ENCODE measurements at places on chromosomes 12 and 14.

GRCh38 chr14:83071888-83072501, 1538.3 kb upstream of the SEL1L start:
- no peak for DNase-seq

DNA sequence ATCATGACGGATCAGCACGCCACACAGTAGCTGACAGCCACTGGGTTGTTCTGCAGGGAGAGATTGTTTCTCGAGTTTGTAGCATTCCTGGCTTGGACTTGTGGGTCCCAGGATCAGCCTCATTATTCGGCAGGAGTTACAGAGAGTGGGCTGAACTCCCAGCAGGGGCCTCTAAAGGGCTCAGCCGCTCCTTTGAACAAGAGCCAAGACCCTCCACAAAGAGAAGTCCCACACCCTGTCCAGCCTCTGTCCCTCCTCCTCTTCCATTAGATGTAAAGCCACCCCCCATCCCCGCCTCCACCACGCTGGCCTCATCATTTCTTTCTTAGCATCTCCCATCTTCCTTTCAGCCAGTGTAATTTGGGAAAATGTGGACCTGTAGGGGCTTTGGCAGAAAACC, 96.7 kb upstream of the HSPB8 start:
- no peak for DNase-seq

- DNase-seq: no peak
These were observed 4.1 kb downstream of the BDKRB2 start for GRCh38 chr14:96208739-96209138.

DNA sequence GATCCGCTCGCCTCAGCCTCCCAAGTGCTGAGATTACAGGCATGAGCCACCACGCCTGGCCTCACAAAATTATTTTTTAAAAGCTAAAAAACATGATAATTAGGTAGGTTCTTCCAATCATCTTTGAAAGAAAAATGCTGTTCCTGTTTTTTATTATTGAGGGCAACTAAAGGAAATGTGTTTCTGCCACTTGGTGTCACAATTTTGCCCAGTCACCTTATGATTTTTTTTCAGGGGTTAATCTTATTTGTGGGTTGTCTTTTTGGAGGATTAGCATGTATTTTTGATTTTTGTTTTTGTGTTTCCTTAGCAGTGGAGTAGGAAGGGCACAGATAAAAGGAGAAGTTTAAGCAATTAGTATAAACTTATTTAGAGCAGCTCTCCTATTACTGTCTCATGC, 79.8 kb downstream of the PRORP start:
- no peak for DNase-seq

- DNase-seq: no peak
These were observed 5.3 kb downstream of the ARHGEF25 start for GRCh38 chr12:57616383-57617101.

- no peak for DNase-seq
These were observed 19.2 kb downstream of the DDX51 start for GRCh38 chr12:132124766-132125425.

GRCh38 chr14:101072070-101072469, 168.5 kb upstream of the RTL1 start:
- no peak for DNase-seq

- DNase-seq: no peak
These were observed 57.0 kb upstream of the GPHB5 start for GRCh38 chr14:63375769-63376168.

DNA sequence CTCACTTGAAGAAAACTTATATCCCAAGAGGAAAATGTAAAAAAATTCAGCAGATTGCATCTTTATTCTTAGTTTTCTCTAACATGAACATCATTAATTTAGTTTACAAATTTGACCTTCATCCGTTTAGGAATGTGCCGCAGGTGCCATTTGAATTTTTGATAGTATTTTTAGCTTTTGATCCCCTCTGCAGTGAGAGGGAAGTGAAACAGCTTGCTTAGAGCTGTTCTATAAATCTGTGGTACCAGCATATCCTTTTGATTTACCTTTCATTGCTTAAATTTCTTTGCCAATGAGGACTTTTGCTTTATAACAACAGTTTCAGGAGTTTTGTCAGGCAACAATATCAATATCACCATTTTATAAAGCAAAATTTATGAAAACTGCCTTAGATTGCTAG, 32.7 kb downstream of the DUSP6 start:
- no peak for DNase-seq

DNA sequence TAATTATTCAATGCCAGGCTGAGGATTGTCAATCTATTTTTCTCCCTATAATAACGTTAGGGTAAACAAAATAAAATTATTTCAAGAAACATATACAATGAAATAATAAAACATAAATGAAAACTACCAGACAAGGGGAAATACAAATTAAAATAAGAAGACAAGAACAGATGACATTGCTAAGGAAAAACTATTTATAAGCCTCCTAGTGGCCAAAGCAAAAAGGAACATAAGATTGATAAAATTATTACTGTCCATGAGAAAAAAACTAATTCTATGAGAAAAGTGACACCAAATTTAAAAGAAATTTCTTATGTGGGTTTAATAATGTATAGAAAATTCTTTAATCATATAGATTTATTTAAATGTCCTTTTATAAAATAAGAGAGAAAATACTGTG, 294.7 kb downstream of the TTC6 start:
- DNase-seq: no peak

GRCh38 chr14:49218436-49219092, 367.6 kb downstream of the RPS29 start:
- DNase-seq: no peak

DNA sequence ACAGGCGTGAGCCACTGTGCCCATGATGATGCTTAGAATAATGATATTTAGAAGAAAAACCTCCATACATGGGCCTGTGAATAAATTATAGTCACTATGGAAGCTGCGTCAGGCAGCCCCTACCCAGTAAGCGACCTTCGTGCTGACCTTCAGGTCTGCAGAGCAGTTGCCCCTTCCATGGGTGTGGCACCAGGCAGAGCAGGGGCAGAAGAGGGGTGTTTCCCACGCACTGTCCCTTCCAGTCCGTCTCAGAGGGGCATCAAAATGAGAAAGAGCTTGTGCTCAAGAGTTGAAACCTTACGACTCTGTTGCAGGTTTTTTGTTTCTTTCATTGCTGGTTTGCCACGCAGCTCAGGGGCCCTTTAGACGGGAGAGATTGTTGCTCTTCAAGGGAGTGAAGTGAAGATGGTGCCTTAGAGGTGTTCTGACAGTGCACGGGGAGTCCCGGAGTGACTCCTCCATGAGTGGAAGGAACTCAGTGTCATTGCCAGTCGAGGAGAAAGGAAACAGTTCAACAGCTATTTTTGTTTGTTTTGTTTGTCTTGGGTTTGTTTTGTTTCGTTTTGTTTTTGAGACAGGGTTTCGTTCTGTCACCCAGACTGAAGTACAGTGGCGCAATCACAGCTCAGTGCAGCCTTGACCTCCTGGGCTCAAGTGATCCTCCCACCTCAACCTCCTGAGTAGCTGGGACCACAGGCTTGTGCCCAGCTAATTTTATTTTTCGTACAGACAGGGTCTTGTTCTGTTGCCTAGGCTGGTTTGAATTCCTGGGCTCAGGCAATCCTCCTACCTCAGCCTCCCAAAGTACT, 13.9 kb downstream of the CKB start:
- no peak for DNase-seq

DNA sequence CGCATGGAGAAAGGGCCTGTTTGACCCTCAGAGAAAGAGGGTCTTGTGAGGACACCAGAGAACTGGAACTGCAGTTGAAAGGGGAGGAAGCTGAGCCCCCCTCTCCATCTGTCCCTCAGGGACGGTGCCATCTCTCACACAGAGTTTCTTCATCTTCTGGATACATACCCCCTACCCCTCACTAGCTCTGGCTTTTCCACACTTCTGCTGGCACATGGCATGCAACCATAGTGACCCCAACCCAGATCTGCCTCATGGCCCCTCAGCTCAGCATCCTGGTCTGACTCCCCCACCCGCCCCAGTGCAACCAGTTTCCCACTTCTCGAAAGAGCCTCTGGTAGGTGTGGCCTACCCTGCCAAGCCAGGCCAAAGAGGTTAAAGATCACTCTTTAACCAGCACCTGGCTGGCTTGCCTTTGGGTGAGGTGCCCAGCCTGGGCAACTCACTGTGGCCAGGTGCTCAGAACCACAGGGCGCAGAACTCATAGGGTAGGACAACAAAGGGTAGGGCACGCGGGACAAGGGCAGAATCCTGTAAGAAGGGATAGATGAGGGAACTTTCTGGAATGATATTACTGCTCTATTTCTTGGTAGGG, 25.8 kb downstream of the GALNT16 start:
- no peak for DNase-seq

Data from NCI-H2081 treated with DMSO at 0.1 percent for 48 hours (cell line).